GM23338 (cell line): ENCODE measurements at places on chromosomes 3 and 15. TPM values are rescaled to one million over a fixed set of nuclear protein-coding genes. Genes with fewer than 3 reads are reported as not detected.

Gene NPHP3
- 12.0 and 20.6 TPM in 2 replicates for total RNA-seq

- no peaks in the 10 kb centered on the region for H3K4me1 ChIP-seq
- no peak overlapping the region for H3K27ac ChIP-seq
- H3K36me3 ChIP-seq: 0 out of 2 replicates have a peak, but pooled peaks cover under 1% of the 10 kb centered on the region
- DNase-seq: no peak
- H3K27me3 ChIP-seq: no peaks in the 10 kb centered on the region
- no peak overlapping the region for H3K4me3 ChIP-seq
These were observed 290.2 kb upstream of the KCNMB2 start for GRCh38 chr3:178246004-178246403.

GRCh38 chr3:45056608-45057301 lies 30.7 kb downstream of the CLEC3B start:
- DNase-seq: peak; percentile 68
- H3K36me3 ChIP-seq: no peaks in the 10 kb centered on the region
- no peak overlapping the region for H3K4me3 ChIP-seq
- H3K27me3 ChIP-seq: peaks cover 67% of the 10 kb centered on the region
- H3K27ac ChIP-seq: no peak overlapping the region

Gene PRR20G
- total RNA-seq: not detected in 2 replicates

GRCh38 chr3:67401921-67402320 lies 252.5 kb downstream of the SUCLG2 start:
- H3K36me3 ChIP-seq: no peaks in the 10 kb centered on the region
- no peak overlapping the region for H3K27ac ChIP-seq
- DNase-seq: no peak
- no peaks in the 10 kb centered on the region for H3K4me1 ChIP-seq

Gene EEF1AKMT4
- total RNA-seq: 9.8 and 14.3 TPM in 2 replicates

Gene DAZL
- 5.3 and 5.9 TPM in 2 replicates for total RNA-seq
